ENCODE measurements at places on chromosomes 6 and 20.

- DNase-seq: no peak
Measured at GRCh38 chr6:127630800-127631199, 53.8 kb downstream of the C6orf58 start.

- DNase-seq: no peak
Measured at GRCh38 chr20:58981628-58982364, 740 bp downstream of the NELFCD start.

GRCh38 chr6:25899123-25899522 lies 25.1 kb upstream of the SLC17A3 start:
- no peak for DNase-seq

GRCh38 chr6:169943241-169944060 lies 192.0 kb downstream of the ERMARD start:
- DNase-seq: no peak

- no peak for DNase-seq
Measured at GRCh38 chr20:34636648-34637047, 40.2 kb downstream of the PIGU start.

GRCh38 chr20:669573-669972 lies 6.0 kb downstream of the SCRT2 start:
- DNase-seq: no peak

- no peak for DNase-seq
Measured at GRCh38 chr20:6811262-6812035, 44.0 kb downstream of the BMP2 start.

GRCh38 chr6:50721978-50722377 lies 8.7 kb downstream of the TFAP2D start:
- no peak for DNase-seq

DNA sequence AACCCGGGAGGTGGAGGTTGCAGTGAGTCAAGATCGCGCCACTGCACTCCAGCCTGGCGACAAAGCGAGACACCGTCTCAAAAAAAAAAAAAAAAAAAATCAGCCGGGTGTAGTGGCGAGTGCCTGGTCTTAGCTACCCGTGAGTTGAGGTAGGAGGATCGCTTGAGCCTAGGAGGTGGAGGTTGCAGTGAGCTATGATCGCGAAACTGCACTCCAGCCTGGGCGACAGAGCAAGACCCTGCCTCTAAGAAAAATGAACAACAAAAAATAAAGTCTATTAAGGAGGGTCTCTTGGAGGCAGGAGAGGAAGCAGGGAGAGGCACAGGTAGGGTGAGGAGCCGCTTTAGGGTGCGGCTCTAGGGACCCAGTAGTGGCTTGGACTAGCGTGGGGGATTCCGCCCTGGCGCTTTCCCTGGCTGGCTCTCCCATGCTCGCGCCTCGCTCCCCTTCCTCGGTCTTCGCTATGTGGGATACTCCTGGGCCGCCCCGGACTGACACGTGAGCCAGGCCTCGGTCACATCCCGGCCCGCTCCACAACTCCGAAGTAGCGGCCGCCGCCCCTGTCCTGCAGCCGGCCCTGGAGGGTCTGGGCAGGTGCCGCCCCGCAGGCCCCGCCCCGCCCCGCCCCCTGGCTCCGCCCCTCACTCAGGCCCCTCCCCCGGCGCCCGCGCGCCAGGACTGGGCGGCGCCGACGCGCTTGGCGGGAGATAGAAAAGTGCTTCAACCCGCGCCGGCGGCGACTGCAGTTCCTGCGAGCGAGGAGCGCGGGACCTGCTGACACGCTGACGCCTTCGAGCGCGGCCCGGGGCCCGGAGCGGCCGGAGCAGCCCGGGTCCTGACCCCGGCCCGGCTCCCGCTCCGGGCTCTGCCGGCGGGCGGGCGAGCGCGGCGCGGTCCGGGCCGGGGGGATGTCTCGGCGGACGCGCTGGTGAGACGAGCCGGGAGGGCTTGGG lies at the start of gene MYBL2:
MYBL2 (plus strand) TSS at position 739 of the 953 bp plus-strand sequence; CDS start at position 909, 170 bp downstream.
- DNase-seq: peak; percentile 72

DNA sequence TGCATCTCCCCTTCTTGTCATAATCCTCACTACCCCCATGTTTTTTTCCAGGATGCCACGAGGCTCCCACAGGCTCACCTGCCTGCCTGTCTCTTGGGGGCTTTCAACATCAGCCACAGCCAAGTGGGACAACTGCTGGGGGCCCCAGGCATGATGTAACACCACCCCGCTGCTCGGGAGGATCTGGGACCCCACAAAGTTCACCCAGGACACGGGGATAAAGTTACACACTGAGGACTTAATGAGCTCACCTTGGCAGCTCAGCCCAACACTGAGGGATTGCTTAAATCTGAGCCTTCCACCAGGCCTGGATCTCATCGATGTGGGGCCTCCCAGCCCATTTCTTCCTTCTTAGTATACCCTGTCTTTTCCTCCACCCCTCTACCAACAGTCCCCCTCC lies 56.4 kb upstream of the NNAT start:
- no peak for DNase-seq

DNA sequence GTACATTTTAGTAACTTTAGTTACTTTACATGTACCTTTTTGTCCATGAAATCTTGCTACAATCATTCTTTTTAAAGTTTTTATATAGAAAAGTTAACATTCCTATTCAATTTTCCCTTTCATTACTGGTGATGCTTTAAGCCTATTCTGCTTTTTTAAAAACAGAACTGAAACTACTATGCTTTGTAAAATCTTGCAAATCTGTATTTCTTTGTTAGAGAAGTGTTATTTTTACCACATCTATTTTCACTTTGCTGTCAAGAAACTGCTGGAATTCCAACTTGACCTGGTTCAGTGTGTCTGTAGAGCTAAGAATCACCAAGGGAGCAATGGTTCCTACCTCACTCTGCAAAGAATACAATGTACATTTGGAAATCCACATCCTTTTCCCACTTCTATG lies 21.8 kb upstream of the SAMD5 start:
- no peak for DNase-seq

DNA sequence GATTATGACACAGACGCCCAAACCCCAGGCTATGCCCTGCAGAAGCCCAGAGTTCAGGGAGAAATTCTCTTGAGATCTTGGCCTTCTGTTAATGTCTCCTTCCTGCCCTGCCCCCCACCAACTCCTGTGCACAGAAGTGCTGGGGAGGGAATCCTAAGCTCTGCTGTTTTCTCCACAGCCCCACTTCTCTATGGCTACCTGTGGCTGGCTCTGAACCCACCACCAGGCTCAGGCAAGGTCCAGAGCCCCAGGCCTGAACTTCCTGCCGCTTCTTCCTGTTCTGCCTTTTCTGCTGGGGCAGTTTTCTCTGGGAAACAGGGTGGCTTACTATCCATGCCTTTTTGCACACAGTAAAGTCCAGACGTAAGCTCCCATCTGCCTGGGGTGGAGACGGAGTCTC lies 77.5 kb upstream of the NNAT start:
- peak; percentile 9 for DNase-seq

- no peak for DNase-seq
Measured at GRCh38 chr6:68238097-68238601, 396.9 kb upstream of the ADGRB3 start.

DNA sequence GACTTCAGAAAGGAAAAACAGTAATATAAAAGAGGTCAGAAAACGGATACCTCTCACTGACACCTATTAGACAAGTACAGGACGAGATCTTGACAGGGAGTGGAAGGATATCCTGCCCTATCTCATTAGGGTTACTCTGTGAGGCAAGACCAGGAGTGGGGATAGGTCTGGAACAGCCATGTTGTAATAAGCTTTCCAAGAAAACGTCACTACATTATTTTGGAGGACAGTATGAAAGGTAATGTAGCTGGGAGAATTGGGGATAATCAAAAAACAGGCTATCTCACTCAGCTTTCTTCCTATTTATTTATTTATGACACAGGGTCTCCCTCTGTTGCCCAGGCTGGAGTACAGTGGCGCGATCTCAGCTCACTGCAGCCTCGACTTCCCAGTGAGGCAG lies 25.3 kb downstream of the HMGN4 start:
- DNase-seq: no peak

DNA sequence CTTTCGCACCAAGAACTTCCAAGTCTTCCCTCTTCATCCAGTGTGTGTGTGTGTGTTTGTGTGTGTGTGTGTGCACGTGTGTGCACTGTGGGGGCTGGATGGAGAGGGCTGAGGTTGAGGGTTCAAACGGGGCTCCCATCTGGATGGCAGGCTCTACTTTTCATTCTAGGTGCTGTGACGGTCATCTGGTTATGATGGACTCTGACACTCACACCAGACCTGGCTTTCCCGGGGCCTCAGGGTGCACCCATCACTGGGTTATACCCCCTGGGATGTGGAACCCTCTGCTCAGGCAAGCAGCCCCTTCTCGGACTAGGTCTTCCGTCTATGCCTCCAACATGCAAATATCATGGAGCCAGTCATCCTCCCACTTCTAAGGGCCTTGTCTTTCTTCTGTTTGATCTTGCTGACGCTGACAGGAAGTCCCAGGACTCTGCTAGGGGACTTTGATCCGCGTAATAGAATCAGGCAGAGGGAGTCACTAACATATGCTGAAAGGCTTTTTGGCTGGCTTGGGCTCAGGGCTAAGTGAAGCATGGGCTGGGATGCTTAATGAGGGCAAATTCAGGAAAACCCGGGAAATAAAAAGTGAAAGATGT lies 313.6 kb downstream of the CDC5L start:
- no peak for DNase-seq

DNA sequence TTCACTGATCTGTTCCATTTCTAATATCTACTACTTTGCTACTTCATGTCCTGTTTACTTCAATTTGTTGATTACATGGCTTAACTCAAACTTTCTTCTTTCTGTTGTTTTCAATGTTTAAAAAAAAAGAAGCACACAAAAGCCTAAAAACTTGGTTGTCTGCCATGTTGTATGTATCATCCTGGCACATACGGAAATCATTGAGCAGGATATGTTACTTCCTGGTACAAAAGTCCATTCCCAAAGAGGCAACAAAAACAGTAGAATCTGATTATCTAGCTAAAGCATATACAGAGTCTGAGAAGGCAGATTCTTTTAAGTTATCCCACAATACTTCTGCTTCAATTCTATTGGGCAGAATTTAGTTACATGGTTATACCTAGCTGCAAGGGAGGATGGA lies 14.5 kb upstream of the COL12A1 start:
- no peak for DNase-seq

- DNase-seq: no peak
Measured at GRCh38 chr20:51512645-51513044, 29.9 kb downstream of the NFATC2 start.

All from activated CD4-positive, CD25-positive, alpha-beta regulatory T cell treated with anti-CD3 and anti-CD28 coated beads, Interleukin-2, amount 50 U/mL, for 72 hours (primary cell).